Placental pericyte (primary cell): ENCODE measurements at places on chromosomes 7 and 10. TPM values are rescaled to one million over a fixed set of nuclear protein-coding genes. Genes with fewer than 3 reads are reported as not detected.

The JCAD gene
- total RNA-seq, result 7.7 and 10.2 TPM in 2 replicates

The COL13A1 gene
- total RNA-seq, result 4.6 and 34.2 TPM in 2 replicates

The STEAP4 gene
- total RNA-seq, result under 0.01 and 0.14 TPM in 2 replicates

The CALHM1 gene
- total RNA-seq, result not detected in 2 replicates

The SEMA3C gene
- 212 and 223 TPM in 2 replicates for total RNA-seq

The LRRN3 gene
- total RNA-seq, result 3.7 and 4.0 TPM in 2 replicates

The GDF2 gene
- 0.14 TPM in 1 of 2 replicates, not detected in the other for total RNA-seq

The ANXA8 gene
- total RNA-seq, result 3.3 and 18.6 TPM in 2 replicates

The LRRC18 gene
- total RNA-seq, result not detected in 2 replicates

The PNLIPRP3 gene
- total RNA-seq, result not detected in 2 replicates

The MOGAT3 gene
- total RNA-seq, result not detected in 2 replicates

The TRIL gene
- 0.22 and 2.7 TPM in 2 replicates for total RNA-seq

The ELN gene
- 0.86 TPM in 1 of 2 replicates, not detected in the other for total RNA-seq

The NRAP gene
- total RNA-seq, result not detected in 2 replicates

The PILRA gene
- total RNA-seq, result not detected in 2 replicates

The SVIL gene
- total RNA-seq, result 12.9 and 67.6 TPM in 2 replicates

The ACSM6 gene
- not detected in 2 replicates for total RNA-seq

The UNCX gene
- total RNA-seq, result not detected in 2 replicates

The ZCCHC24 gene
- 25.2 and 40.7 TPM in 2 replicates for total RNA-seq

The PLPP4 gene
- 5.5 and 18.9 TPM in 2 replicates for total RNA-seq

The DKK1 gene
- total RNA-seq, result 65.2 and 101 TPM in 2 replicates

The C10orf95 gene
- total RNA-seq, result not detected in 2 replicates

The GAD2 gene
- total RNA-seq, result not detected in 2 replicates

The COL28A1 gene
- not detected in 2 replicates for total RNA-seq

The PNLIPRP2 gene
- total RNA-seq, result not detected in 2 replicates

The MAGI2 gene
- 18.9 and 30.6 TPM in 2 replicates for total RNA-seq

The TDRD1 gene
- total RNA-seq, result 0.44 TPM in 1 of 2 replicates, not detected in the other

The CRPPA gene
- 1.3 and 2.9 TPM in 2 replicates for total RNA-seq

The PAX2 gene
- not detected in 2 replicates for total RNA-seq

The RAPGEF5 gene
- 0.29 and 0.44 TPM in 2 replicates for total RNA-seq
